ENCODE measurements at places on chromosomes 1 and 21. TPM values are rescaled to one million over a fixed set of nuclear protein-coding genes. Genes with fewer than 3 reads are reported as not detected.

OSCP1 gene
- 2.0 TPM for total RNA-seq

DNA sequence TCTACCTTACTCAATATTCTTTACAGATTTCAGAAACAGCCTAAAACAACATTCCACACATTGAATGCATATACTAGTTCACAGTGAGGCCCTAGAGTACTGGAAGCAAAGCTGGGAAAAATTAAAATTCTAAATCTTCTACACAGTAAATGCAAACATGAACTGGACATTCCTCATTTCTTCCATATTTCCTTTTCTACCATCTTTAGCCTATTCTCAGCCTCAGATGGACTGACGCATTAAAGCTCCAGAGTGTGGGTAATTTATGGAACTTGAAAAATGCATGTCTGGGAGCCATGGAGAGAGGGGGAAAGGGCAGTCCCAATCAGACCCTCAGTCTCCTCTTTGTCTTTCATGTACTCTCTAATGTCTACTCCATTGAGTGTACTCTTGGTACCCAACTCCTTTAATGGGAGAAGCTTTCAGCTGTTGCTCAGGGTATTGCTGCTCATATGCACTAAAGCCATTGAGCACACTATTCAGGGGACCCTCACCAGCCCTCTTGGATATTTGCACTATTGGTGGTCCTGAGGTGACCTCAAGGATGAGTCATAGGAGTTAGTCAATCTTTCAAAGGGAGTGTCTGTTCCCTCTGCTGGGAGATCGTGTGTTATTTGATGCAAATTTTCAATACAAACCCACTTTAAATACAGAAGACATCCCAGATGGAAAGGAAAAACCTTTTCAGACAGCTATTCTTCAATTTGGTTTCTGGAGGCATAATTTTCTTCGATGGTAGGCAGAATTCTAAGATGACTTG, 83.3 kb upstream of the KCNJ15 start:
- no peak for DNase-seq

GRCh38 chr21:37368541-37369279, 2.1 kb downstream of the DYRK1A start:
- DNase-seq = no peak

- no peak for DNase-seq
These were observed 92.9 kb downstream of the HS2ST1 start for GRCh38 chr1:87007323-87007722.

DNA sequence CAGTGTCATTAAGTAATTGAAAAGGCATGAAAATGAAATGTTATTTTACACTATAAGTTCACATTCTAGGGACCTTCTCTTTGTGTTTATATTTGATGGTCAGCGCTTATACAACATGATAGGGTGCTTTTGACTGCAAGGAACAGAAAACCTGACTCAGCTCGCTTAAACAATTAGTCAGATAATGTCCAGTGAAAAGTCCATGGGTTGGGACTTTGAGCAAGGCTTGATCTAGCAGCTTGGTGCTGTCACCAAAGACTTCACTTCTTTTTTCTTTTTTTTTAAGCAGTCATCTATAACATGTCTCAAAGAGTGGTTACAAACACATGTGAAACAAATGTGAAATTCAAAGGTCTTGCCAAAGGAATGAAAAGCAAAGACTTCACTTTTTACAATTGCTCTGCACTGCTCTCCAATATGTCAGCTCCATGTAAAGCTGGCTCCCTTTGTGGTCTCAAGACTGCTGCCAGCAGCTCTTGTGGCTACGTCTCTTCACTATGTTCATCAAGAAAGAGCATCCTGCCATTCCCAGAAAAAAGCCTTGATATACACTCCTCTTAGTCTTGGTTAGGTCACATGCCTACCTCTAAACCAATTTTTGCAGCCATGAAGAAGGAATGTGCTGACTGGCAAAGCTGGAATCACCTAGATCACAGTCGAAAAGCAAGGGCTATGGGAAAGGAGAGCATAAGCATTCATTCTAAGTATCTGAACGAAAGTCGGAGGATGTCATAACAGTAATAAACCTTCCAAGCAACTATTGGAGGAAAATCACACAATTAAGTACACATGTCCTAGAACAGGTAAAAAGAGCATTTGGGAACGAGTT, 15.2 kb downstream of the F3 start:
- DNase-seq = no peak

DNA sequence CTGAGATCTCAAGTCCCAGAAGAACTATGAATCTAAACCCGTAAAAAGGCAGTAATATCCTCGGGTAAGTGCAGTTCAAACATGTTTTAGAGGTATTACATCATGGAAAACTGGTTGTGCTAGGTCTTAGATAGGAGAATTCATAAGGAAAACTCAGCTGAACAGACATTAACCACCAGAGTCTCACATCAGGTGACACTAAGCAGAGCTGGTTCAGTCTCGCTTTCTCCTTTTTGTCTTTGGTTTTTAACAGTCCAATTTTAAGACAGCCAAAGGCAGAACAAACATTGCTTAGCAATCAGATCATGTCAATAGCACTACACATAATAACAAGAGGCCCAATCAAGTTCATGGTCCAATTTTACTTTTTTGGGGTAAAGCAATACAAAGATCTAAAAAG, 63.1 kb upstream of the MUTYH start:
- DNase-seq = no peak

DNA sequence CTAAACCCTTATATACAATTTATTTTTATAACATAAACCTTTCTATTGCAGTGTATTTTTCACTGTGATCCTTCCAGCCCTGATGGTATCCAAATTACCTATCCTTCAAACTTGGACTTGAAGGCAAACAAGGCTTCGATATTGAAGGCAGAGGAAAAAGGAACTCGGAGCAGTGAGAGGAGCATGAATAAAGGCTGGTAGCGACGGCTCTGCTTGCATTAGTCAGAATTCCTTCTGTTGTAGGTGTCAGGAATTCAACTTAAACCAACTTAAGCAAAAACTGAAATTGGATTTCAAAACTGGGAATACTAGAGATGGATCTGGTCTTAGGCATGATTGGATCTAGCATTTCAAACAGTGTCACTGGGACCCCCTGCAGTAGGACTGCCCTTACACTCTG, 17.8 kb upstream of the SSX2IP start:
- no peak for DNase-seq

- no peak for DNase-seq
These were observed 64.2 kb upstream of the RBM34 start for GRCh38 chr1:235225299-235225698.

- DNase-seq = no peak
These were observed 430.9 kb downstream of the LMO4 start for GRCh38 chr1:87759421-87760087.

Measured in body of pancreas (tissue), 4 donors.